MCF 10A (cell line): ENCODE measurements at places on chromosomes 3 and 15. TPM values are rescaled to one million over a fixed set of nuclear protein-coding genes. Genes with fewer than 3 reads are reported as not detected.
A peak's percentile ranks its signal among the peaks of the same experiment; 100 is the strongest.

- DNase-seq = no peak
Measured at GRCh38 chr3:146524961-146525360, 19.4 kb downstream of the PLSCR1 start.

- no peak for DNase-seq
Measured at GRCh38 chr15:80878867-80879250, 99.7 kb downstream of the CEMIP start.

DNA sequence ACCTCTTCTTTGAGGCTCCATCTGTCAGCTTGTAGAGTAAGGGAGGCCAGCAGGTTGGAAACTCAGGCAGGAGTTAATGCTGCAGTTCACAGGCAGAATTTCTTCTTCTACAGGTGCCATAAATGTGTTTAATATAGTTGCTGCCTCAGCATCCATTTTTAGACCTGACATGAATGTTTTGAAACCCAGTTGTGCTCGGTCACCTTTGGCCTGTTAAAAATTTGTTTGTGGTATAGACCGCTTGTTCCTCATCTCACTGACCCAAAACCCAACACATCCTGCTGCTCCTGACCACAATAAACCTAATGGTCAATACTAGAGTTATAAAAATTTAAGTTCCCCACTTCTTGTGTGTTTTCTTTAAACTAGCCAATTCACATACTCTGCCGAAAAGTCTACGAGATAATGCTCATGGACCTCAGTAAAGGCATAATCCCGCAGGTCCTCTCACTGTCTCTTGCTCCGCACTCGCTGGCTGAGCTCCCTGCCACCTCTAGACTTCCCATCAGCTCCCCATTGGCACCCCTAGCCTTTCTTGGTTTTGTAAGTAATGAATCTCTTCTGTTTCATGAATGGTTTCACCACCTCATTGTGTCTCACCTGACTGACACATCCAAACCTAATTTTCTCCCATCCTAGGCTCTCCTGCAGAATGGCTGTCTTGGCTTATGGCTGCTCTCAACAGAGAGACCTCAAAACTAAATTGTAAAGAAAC lies 138.5 kb upstream of the STRIT1 start:
- DNase-seq = no peak

GRCh38 chr3:139466360-139466759 lies 10.0 kb downstream of the RBP2 start:
- DNase-seq = no peak

DNA sequence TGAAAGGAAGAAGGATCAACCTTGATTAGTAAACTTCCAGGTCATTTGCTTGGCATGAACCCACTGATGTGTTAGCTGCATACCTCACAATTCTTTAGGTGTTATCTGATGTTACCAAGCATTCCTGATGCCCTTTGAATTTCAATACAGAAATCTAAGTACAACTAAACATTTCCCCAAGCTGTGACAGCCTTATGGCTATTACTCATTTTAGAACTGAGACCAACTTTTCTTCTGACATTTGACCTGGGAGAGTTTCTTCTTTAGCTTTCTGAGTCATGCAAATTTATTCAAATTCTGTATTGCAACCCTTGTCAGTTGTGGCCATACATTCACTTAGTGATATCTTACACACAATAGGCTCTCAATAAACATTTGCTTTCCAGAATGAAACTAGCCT lies 124.3 kb downstream of the TIGIT start:
- DNase-seq = no peak

DNA sequence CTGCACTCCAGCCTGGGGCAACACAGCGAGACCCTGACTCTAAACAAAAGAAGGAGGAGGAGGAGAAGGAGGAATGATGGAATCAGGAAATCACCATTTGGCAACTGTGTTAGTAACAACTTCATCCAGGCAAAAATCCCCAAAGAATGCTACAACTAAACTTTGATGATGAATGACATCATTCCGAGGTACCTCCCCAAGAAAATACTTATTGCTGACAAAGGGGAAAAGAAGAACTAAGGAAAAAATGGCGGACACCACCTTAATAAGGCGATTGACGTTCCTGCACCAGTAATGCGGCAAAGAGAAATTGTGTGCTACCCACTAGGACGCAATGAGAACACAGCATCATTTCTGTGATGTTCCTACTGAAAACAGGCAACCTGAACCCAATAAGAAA lies 78.2 kb upstream of the SLC6A11 start:
- DNase-seq = no peak

DNA sequence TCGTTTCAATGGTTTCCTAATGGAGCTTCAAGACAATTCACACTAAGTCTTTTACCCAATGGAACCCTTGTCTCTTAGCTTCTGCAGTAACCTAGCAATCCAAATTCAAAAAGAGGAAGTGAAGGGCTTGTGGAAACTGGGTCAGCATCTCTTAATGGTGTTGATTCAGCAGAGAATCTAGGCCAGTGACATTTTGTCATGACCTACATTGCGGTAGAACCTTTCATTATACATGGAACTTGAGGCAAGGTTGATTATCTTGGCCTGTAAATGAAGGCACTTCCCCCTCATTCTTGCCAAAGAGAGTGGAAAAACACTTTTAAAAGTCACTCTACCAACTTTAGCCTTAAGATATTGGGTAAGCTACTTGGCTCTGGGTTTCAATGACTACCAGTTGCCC lies 42.8 kb downstream of the C2CD4B start:
- DNase-seq = no peak

DNA sequence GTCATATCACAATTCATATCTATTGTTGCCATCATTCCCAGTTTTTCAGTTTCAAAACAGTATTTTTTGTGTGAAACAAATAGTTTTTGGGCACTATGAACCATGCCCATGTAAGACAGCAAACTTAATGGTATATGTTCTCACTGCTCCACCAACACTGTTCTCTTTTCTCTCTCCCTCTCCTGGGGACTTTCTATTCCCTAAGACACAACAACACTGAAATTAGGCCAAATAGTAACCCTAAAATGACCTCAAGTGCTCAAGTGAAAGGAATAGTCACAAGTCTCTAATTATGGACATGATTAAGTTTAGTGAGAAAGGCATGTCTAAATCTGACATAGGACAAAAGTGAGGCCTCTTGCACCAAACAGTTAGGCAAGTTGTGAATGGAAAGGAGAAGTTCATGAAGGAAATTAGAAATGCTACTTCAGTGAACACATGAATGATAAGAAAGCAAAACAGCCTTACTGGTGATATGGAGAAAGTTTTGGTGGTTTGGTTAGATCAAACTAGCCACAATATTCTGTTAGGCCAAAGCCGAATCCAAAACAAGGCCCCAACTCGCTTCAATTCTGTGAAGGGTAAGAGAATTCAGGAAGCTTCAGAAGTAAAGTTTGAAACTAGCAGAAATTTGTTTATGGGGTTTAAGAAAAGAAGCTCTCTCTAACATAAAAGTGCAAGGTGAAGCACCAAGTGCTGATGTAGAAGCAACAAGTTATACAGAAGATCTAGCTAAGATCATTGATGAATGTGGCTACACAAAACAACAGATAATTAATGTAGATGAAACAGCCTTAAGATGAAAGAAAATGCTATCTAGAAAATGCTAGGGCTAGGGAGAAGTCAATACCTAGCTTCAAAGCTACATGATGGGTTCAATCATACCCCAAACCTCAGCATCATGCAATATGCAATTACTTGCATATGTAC lies 104.2 kb downstream of the CBLB start:
- DNase-seq = no peak

DNA sequence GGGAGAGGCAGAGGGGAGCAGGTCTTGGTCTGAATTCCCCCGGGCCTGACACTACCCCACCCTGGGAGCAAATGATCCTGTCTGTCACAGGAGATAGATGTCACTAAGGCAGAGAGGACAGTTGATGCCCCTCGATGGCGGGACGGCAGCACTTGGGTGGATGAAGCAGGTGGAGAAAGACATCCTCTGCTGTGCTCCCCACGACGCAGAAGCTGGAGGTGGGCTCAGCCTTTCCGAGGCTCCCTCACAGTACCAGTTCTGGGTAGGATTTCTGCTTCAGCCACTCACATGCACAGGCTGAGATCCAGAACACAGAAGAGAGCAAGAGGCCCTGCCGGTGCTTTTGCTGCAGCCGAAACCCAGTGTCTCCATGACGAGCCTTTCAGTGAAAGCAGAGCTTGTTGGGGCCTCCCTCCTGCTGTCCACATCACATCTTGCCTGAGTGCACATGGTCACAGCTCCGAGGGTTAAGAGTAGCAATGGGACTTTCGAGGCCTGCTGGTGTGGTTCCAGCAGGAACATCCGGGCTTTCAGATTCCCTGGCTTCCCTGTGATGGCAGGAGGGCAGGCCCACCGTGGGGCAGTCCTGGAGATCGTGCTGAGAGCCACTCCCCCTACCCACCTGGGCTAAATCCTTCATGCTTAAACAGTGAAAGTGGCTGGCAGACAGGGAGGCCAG lies 107.3 kb upstream of the PRR20G start:
- no peak for DNase-seq

DNA sequence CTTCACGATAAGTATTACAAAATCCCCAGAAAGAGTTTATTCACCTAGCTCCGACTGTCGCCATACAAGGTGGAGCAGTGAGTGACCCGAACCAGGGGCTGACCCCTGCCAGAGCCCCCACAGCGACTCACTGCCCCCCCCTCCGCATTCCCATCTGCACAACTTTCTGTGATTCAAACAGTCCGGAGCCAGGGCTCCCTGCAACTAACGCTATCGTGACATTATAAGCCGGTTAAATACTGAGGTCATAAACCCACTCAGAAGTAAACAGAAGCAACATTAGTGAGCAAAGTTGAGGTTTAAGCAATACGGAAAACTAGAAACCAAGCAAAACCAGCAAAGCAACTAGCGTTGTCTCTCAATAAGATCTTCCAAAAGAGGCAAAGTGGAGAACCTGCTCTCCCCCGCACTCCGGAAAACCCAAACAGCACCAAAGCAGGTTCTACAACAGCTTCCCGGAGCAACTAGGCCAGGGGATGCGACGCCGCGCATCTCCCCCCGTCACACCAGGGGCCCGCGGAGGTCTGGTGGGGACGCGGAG lies 642 bp downstream of the SCAP start:
- no peak for DNase-seq

- no peak for DNase-seq
Measured at GRCh38 chr3:10331320-10331719, 10.4 kb upstream of the SEC13 start.

DNA sequence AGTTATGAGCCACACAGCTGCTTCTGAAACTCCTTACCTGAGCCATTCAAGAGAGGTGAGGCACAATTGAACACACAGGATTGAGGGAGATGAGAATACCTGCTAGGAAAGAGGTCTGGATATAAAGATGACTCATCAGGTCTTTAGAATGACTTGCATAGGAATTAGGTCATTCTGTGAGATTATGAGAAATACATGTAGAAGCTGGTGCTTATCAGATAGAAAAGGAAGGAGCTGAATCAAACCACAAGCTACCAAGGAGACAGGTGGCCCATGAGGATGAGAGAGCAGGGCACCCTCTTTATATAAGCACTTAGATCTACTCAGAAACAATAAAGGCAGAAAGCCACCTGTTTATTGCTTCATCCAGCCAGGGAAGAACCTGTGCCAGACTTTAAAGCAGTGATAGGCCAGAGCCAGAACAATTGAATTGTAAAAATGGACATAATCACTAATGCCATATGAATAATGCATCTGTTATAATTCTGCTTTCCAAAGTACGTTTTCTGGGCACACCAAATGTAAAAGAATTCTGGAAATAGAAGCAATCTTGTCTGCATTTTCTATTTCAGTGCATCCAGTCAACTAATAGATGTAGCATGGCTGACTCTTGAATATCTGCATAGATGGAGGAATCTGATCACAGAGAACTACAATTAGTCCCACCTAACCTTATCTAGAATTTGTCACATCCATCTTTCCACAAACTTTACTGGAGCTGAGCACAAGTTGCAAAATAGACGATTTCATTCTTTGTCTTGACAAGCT lies 74.9 kb downstream of the PIK3R4 start:
- peak; percentile 7 for DNase-seq

- no peak for DNase-seq
Measured at GRCh38 chr3:65443739-65444446, 594.8 kb downstream of the MAGI1 start.

DNA sequence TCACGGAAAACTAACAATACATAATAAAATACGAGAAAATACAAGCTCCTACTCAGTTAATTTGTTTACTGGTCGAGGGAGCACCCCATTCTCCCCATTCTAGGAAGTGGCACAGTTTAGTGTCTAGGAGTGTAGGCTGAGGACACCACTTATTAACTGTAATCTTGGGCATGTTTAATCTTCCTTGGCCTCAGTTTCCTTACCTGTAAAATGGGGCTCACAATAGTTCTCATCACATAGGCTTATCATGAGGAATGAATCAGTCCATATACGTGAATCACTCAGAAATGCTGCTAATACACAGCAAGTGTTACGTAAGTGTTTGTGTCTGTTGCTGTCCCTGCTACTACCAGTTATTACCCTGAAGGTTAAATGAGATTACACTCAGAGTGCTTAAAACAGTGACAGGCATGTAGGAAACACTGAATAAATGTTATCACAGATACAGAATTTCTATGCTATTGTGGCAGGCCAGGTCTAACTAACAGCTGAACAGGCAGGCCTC lies 210.2 kb downstream of the OSBPL10 start:
- DNase-seq = peak; percentile 18

- DNase-seq = no peak
Measured at GRCh38 chr3:194013928-194014327, 122.0 kb upstream of the HES1 start.

DNA sequence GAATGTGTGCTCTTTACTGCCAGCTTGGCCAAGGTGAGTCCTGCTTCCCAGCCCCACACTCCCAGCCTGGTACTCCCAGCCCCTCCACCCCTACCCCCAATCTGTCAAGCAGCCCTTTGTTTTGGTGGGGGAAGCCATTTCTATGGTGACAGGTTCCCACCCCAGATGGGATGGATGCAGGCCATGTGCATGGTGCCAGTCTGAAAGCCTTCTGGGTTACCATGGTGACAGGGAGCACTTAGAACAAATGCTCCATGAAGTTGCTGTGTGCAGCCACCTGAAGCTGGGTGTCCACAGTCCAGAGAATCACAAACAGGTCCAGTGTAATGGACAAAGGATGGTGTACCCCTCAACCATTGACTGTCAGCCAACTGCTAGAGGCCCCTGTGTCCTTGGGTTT lies 19.1 kb upstream of the VILL start:
- DNase-seq = no peak

Gene SERPINI2
- not detected in 2 replicates for total RNA-seq

Gene PLSCR2
- total RNA-seq = not detected in 2 replicates

Gene BNC1
- 68.3 and 93.5 TPM in 2 replicates for total RNA-seq

Gene ITIH1
- total RNA-seq = not detected in 2 replicates

Gene PLA2G4F
- total RNA-seq = 0.30 TPM in 1 of 2 replicates, not detected in the other

Gene GPR176
- 1.8 and 2.3 TPM in 2 replicates for total RNA-seq
